ENCODE measurements at places on chromosomes 7 and 10.

- no peak for DNase-seq
Measured at GRCh38 chr10:299969-300368, 164.7 kb downstream of the ZMYND11 start.

DNA sequence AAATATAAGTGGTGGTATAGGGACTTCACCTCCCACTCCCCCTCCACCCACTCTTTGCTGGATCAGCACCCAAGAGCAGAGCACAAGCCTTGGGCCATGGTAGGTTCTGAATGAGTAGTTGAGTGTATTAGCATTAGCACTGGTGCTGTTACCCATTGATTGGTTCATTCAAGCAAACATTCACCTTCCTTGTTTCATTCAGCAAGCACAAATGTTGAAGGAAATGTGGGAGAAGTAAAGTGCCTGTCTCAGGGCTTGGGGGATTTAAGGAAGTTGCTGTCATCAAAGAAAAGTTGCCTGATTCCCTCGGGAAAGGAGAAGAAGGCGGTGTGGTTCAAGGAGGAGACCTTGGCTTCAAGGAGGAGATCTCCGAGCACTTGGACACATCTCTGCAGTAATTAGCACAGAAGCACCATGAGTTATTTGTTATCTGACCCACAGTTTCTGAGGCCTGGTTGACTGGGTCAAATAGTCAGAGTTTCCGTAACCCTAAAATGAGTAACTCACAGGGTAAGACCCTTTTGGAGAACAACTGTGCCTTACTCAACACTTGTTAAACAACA, 17.3 kb downstream of the IL2RA start:
- no peak for DNase-seq

- DNase-seq = no peak
Measured at GRCh38 chr7:126589068-126589684, 663.6 kb downstream of the GRM8 start.

- no peak for DNase-seq
Measured at GRCh38 chr10:19730167-19730906, 85.9 kb upstream of the PLXDC2 start.

GRCh38 chr7:37405603-37406122, 43.0 kb downstream of the ELMO1 start:
- no peak for DNase-seq

DNA sequence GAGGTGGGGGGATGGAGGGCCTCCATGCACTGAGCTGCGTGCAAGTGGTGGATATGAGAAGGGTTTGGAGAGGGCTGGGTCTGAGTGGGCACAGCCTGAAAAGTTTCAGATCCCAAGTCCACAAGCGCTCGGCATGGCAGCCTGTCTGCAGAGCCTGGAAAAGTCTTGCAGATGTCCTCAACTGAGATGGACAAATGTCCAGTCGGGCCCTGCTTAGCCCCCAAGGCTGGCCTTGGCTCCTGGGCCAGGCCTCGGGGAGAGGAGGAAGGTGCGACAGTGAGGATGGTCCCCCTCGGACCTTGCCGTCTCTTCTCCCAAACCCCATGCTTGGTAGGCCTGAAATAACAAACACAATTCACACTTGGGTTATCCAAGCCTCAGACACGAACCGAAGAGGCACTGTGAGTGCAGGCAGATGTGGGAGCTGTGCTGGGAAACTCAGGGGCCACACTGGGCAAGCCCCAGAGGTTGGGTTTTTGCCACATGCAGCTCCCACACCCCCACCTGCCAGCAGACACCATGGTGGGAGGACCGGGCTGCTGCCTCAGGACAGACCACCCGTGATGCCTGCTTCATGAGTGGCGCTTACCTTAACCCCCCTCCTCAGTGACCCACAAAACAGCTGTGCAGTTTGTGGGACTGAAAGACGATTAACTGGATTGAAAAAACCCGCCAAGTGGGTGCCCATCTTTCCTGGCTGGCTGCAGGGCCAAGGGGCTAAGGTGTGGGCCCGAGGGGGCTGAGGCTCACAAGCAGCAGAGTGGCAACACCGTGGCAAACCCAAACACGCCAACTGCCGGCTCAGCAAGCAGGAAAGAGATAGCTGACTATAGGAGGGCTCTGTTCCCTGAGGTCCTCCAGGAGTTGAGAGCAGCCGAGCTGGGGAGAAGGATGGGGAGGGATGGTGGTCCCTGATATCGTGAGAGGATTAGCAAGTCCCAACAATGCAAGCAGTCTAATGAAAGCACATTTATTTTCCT, 156.8 kb downstream of the RNF216 start:
- DNase-seq = no peak
